ENCODE measurements at places on chromosomes 5 and 9. TPM values are rescaled to one million over a fixed set of nuclear protein-coding genes. Genes with fewer than 3 reads are reported as not detected.

DNA sequence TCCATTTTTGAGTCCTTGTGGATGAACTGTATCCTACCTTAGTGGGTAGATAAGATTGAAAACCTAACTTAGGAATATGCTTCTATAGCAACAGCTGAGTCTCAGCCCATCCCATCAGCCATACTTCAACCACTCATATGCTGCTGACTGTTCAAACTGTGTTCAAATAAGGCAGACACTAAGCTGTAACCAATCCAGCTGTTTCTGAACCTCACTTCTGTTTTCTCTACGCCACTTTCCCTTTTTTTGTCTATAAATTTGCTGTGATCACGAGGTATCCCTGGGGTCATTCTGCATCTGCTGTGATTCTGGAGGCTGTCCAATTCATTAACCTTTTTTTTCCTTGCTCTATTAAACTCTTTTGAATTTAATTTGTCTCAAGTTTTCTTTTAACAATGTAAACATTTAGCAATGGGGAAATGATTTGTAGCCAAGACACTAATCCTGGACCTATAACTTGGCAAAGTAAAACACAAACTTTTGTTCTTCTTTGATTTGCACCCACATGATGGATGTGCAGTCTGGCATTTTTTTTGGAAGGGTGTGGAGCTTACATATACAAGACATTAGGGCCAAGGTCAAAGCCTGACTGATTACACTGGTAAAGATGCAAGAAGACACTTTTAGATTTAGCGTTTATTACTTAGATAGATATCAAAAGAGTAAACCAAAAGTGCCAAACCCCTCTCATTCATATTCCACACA, 14.9 kb upstream of the SCGB3A2 start:
- no peaks in the 10 kb centered on the region for H3K4me1 ChIP-seq
- no peak overlapping the region for H3K4me3 ChIP-seq
- no peak overlapping the region for H3K27ac ChIP-seq
- no peaks in the 10 kb centered on the region for H3K27me3 ChIP-seq
- DNase-seq: no peak

DNA sequence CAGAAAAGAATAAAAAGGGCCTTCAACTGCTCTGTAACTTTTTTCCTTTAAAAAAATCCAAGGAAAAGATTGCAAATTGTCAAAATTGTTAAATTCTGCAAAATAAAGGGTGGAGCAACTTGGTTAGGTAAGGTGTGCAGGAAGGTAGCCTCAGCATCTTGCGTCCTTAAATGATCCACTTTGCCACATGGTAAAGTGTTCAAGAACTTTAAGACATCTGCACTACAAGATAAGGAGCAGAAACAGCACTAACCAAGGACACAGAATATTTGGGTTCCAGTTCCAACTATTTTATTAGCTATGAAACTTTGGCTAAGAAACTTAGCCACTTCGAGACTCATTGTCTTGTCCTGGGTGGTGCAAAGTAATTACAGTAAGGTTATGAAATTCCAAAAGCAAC, 53.7 kb downstream of the ANKRD55 start:
- no peak overlapping the region for H3K4me3 ChIP-seq
- no peaks in the 10 kb centered on the region for H3K27me3 ChIP-seq
- no peaks in the 10 kb centered on the region for H3K4me1 ChIP-seq
- H3K27ac ChIP-seq: no peak overlapping the region
- DNase-seq: no peak
- no peaks in the 10 kb centered on the region for H3K36me3 ChIP-seq

DNA sequence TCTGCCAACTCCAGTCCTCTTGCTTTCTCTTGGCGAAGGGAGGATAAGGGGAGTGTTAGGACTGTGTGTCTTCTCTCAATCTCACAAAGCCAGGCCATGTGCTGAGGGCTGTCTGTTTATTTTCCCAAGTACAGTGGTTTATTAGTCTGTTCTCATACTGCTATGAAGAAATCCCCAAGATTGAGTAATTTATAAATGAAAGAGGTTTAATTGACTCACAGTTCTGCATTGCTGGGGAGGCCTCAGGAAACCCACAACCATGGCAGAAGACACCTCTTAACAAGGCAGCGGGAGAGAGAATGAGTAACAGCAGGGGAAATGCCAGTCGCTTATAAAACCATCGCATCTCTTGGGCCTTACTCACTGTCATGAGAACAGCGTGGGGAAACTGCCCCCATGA, 36.2 kb upstream of the CKS2 start:
- no peaks in the 10 kb centered on the region for H3K36me3 ChIP-seq
- H3K27ac ChIP-seq: no peak overlapping the region
- no peaks in the 10 kb centered on the region for H3K27me3 ChIP-seq
- H3K4me1 ChIP-seq: peaks cover 23% of the 10 kb centered on the region
- DNase-seq: no peak

- no peak for DNase-seq
- no peaks in the 10 kb centered on the region for H3K4me1 ChIP-seq
- H3K27me3 ChIP-seq: no peaks in the 10 kb centered on the region
- no peaks in the 10 kb centered on the region for H3K36me3 ChIP-seq
- no peak overlapping the region for H3K27ac ChIP-seq
Measured at GRCh38 chr5:2139478-2139877, 256.8 kb upstream of the IRX4 start.

DNA sequence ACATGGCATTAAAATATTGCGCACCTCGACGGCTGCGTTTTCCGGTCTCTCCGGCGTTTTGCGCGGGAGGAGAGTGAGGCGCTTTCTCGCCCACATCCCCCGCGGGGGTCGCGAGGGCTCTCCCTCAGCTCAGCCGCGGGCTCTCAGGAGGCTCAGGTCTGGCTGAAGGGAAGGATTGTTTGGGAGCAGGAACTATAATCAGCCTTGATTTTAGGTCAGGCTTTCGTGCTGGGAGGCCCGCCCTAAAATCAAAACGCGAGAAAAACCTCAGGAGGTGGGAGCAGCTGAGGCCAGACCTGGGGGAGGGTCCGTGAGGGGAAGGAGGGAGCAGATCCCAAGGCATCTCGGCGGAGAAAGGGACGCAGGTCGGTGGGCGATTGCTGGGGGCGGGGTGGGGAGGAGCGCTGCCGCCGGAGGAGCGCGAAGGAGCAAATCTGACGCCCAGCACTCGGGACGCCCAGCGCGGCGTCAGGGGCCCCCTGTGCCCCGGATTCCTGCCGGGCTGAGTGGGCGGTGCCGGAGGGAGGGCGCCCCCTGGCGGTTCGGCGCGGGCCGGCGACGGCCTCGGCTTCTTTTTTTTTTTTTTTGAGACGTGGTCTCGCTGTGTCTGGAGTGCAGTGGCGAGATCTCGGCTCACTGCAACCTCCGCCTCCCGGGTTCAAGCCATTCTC, 18.7 kb upstream of the RNF130 start:
- H3K4me3 ChIP-seq: peak overlapping the region; percentile 48
- no peaks in the 10 kb centered on the region for H3K36me3 ChIP-seq
- H3K4me1 ChIP-seq: peaks cover 13% of the 10 kb centered on the region

GRCh38 chr9:115978091-115978490, 175.5 kb upstream of the PAPPA start:
- no peaks in the 10 kb centered on the region for H3K36me3 ChIP-seq
- H3K27me3 ChIP-seq: no peaks in the 10 kb centered on the region
- H3K4me3 ChIP-seq: no peak overlapping the region
- no peaks in the 10 kb centered on the region for H3K4me1 ChIP-seq

Gene TLX3
- total RNA-seq: not detected

Gene F2RL2
- total RNA-seq: not detected

Gene NUTM2G
- not detected for total RNA-seq

DNA sequence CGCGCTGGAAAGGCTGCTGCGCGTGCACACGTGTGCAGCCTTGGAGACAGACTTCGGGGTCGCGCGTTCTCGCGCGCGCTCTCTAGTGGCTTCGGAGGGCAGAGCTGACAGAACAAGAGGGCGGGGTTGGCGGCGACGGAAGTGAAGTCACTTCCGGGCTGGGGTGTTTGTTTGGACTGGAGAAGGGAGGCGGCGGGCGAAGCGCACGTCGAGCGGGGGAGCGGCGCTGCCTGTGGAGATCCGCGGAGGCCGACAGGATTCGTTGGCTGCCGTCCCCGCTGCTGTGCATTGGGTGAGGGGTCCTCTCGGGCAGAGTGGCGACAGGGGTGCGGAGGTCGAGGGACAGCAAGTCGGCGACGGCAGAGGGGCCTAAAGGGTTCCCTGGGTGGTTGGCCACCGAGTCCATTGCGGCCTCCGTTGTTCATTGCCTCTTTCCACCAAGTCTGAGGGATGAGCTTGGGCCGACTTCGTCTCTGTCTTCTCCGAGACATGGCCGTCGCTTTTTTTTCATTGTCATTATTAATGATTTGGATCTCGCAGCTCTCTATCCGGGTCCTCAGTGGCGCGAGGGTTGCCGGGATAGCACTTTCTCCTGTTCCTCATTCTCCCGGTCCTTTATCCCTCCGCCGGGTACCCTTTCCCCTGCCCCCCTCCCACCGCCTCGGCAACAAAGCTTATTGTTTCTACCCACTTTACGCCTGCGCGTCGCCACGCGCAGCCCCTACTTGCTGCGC, at the start of gene PAIP2:
Gene PAIP2, plus strand, starts transcription at position 166 of the 734 bp plus-strand sequence. CDS start 21,931 bp downstream, outside the sequence.
- peaks cover 35% of the 10 kb centered on the region for H3K4me1 ChIP-seq
- DNase-seq: peak; percentile 99
- H3K27me3 ChIP-seq: no peaks in the 10 kb centered on the region
- peak within 1 kb of the TSS; percentile 99 for H3K4me3 ChIP-seq
- H3K27ac ChIP-seq: peak within 1 kb of the TSS; percentile 98

DNA sequence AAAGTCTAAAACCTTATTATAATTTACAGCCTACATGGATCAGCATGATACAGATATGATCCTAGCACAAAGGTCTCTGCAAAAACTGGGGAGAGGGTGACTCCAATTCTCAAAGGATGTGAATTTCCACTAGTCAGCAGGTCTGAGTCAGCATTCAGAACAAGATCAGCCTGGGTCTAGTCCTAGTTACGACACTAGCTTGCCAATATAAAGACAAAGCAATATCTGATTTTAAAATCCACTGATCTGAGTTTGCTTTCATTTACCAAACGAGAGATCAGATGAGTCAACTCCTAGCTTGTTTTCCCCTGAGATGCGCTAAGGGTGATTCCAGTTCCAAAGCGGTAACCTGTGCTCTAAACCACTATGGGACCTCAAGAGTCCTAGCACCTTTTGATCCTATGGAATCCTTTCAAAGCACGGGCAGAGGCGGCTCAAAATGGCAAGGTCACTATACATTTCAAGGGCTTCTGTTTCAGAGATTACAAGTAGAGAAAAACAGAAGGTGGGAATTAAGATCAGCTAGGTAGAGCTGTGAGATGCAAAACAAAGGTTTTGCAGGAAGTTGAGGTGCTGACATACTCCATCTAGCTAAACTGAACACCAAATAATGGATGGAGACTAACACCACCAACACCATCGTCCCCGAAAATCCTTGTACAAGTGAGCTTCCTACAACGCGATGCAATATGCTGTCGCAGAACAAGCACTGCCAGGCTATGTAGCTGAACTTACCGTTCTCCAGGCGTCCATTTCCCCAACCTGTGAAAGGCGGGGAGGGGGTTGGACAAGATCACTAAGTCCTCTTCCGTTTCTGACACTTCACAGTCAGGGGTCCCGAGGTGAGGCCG, 906 bp downstream of the SLC25A51 start:
- H3K27me3 ChIP-seq: no peaks in the 10 kb centered on the region
- peaks cover 30% of the 10 kb centered on the region for H3K4me1 ChIP-seq
- peak; percentile 45 for DNase-seq
- peak overlapping the region; percentile 89 for H3K4me3 ChIP-seq
- H3K27ac ChIP-seq: peak overlapping the region; percentile 75

Gene SGCD
- total RNA-seq: not detected

DNA sequence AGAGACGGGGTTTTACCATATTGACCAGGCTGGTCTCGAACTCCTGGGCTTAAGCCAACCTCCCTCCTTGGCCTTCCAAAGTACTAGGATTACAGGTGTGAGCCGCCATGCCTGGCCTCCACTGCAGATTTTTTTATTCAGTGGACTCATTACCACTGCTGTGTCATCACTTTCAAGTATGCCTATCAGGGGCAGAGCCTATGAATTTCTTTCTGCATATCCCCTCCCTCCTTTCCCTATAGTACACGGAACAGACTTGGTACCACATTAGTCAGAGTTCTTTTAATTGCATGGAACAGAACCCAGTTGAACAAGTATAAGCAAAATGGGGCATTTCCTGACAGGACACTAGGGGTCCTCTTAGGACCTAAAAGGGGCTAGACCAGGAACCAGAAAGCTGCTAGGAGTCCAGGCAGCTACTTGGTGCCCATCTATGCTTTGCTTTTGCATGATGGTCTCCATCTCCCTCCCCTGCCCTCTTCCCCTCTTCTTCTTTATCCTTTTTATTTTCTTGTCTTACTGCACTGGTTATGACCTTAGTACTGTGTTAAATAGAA, 5.8 kb downstream of the BSPRY start:
- H3K27me3 ChIP-seq: peaks cover under 1% of the 10 kb centered on the region
- peaks cover 12% of the 10 kb centered on the region for H3K4me1 ChIP-seq
- H3K27ac ChIP-seq: no peak overlapping the region
- no peak for DNase-seq

DNA sequence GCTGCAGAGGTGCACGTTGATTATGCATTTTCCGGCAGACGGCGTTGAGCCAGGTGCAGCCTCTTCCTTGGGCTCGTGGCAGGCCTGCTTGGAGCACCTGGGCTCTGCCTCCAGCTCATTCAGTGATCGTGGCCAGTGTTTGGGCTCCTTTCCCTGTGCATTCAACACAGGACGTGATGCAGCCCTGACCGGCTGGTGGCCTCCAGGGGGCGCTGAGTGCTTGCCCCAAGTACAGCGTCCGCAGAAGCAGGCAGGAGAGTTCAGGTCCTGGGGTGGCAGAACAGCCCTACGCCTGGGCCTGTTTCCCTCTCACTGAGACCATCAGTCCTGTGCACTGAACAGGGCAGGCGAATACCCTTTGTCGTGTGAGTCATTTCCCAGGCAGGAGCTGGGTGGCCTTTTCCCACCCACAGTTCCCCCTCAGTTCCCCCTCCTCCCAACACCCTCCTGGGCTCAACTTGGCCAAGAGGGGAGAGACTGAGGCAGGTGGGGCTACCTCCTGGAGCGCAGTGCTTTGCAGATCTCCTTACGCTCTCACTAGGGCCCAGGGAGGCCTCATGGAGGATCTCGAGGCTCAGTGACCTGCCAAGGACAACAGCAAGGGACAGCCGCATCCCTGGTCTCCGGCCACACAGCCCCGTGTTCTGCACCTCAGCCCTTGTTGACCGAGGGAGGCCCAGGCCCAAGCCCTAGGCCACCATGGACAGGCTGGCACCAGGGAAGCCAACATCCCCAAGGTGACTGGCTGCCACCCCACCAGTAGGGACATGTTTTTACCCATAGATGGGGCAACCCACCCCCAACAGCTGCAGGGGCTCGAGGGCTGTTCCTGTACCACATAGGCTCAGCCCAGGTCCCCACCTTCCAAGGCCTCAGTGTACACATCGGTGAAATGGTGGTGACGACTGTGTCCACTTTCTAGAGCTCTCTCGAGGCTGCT, 52.9 kb downstream of the LRSAM1 start:
- DNase-seq: peak; percentile 74
- H3K36me3 ChIP-seq: no peaks in the 10 kb centered on the region
- no peak overlapping the region for H3K27ac ChIP-seq
- no peak overlapping the region for H3K4me3 ChIP-seq
